ENCODE measurements at places on chromosomes 13 and 19.

DNA sequence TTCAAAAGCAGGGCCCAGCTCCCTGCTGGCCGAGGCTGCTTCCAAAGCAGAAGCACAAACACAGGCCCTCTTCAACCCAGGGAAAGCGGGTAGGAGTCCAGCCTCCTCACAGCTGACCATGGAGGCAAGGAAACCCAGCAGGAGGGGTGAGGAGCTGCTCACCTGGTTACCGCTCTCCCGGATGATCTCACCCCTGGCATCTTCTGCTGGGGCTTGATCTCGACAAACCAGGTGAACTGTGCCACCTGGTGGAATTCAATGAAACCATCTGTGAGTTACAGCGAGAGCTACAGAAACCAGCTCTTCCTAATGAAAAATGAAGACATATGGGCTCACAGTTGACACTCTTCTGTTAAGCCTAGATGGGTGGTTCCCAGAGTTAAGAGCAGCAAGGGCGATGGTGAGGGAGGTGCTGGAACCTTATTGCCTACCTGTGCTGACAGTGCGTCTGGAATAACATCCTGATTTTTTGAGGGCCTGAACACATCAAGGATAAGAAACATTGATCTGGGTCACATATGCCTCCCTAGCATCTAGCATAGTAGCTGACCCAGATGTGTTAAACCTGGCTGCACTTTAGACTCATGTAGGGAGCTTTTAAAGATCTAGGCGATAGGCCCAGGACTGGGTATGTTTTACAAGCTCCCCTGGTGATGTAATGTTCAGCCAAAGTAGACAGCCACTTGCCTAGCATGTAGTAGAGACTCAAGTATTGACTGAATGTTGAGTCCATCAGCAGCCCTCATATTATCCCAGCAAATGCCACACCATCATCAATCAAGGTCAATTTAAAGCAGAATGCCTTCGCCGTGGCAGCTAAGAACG, 6.1 kb downstream of the DHRS12 start:
- DNase-seq, result peak; percentile 70

GRCh38 chr13:95524264-95524901, 28.1 kb upstream of the CLDN10 start:
- no peak for DNase-seq

- peak; percentile 82 for DNase-seq
Observed at GRCh38 chr19:2475018-2475701, 767 bp upstream of the GADD45B start.

DNA sequence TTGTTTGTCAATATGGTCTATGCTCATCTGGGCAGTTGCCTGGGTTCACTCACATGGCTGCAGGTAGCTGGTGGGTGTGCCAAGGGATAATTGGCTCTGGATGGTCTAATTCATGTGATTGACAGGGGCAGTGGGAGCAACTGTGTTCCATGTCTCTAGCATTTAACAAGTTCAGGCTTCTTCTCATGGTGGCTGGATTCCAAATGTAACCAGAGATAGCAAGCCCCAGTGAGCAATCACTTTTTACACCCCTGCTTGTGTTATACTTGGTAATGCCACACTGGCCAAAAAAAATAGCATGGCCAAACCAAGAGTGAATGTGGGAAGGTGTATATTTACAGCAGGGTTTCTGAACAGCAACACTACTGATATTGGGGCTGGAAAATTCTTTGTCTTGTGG, 89.6 kb upstream of the TNFSF11 start:
- DNase-seq, result no peak

- peak; percentile 74 for DNase-seq
Observed at GRCh38 chr13:21458451-21458812, 671 bp downstream of the ZDHHC20 start.

- DNase-seq, result no peak
Observed at GRCh38 chr13:42337808-42338600, 66.1 kb downstream of the AKAP11 start.

DNA sequence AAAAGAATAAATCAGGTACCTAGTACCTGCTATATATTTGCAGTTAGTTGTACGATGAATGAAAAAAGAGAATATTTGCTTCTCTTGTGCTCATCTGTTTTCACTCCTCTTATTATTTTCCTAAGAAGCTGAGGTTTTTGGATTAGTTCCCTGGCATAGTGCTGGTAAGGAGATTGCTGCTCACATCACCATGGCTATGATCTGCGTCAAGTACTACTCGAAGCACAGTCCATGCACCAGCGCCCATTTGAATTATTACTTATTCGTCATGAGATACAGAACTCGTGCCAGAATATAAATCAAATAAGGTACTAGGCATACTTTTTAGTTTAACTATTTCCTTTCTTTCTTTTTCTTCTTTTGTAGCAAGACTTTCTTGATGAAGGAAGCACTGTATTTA, 7.1 kb downstream of the SERTM1 start:
- DNase-seq, result no peak

DNA sequence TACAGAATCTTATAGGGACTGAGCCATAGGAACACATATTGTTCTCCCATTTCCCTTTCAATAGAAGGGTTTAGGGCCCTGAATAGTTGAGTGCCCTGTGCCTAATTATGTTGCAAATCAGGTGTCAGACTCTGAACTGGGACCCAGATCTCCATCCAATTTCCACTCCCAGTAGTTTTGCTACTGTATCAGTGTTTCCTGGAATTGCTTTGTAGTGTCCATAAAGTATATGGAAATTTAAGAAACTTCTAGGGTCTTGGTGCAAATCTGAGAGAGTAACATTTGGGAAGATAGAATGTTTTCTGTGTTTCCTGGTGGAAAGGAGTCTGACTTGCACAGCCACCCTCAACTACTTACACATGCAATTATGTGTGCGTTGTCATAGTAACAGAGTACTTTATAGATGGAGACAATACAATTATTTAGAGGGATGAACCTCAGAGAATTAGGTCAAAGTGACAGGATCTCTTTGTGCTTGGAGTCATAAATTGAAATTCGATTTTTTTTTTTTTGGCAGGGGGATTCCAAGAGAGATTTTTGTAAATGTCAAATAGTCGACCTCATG, 646 bp upstream of the SLC10A2 start:
- DNase-seq, result no peak

- DNase-seq, result no peak
Observed at GRCh38 chr13:27341616-27342015, 71.0 kb downstream of the RASL11A start.

- DNase-seq, result no peak
Observed at GRCh38 chr19:6822311-6822670, 49.8 kb downstream of the VAV1 start.

- no peak for DNase-seq
Observed at GRCh38 chr13:41145136-41145908, 12.7 kb upstream of the KBTBD6 start.

Data from stimulated activated CD4-positive, alpha-beta T cell treated with anti-CD3 and anti-CD28 coated beads, Interleukin-15, amount 100 ng/mL, for 24 hours (primary cell).